Fibroblast of skin of left quadriceps (primary cell): ENCODE measurements at places on chromosomes 12 and 14.
A peak's percentile ranks its signal among the peaks of the same experiment; 100 is the strongest.

DNA sequence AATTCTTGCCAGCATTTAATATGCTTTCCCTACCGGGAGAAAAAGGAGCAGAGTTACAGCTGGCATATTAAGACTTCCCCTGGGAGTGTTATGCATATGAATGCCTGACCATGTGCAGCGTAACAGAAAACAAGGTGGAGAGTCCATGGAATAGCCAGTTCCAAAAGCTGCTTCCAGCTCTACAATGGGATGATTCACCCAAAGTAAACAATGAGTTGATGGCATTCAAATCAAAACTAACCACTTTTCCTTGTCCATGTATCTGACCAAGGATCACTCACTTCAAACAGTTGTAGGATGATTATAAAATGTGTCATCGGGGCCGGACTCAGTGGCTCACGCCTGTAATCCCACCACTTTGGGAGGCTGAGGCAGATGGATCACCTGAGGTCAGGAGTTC is 48.1 kb upstream of the BICDL1 start:
- DNase-seq, result peak; percentile 2

DNA sequence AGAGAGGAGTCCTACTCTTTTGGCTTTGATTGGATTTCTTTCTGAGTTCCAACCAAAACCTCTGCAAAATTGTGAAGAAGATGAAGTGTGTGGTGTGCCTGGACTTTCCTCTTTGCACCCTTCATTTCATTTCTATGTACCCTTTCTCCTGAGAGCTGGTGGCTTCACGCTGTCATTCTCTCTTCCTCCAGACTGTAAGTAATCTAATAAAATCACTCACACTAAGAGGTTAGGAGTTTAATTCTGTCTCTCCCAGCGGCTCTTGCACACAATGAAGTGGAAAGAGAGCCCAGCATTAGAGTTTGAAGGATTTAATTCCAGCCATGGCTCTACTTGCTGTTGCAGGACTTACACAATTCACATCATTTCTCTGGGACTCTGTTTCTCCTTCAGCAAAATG is 37.8 kb upstream of the CRADD start:
- DNase-seq, result no peak

DNA sequence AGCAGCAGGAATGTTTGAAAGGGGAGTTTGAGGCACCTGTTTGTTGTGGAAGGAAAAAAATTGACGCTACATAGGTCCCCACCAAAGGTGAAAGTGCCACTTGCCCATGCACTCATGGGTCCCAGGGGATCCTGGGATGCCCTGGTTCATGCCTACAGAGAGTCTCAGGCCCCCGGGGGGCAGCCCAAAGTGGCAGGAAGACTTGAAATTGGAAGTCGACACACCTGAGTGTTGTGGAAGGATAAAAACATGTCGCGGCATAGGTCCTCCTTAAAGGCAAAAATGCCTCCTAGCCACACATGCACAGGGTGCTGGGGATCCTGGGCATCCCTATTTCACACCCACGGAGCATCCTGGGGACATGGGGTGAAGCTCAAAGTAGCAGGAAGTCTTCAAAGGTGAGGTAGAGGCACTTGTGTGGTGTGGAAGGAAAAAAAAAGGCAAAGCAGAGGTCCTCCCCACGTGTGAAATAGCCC is 576.1 kb downstream of the ALG10 start:
- DNase-seq, result no peak

DNA sequence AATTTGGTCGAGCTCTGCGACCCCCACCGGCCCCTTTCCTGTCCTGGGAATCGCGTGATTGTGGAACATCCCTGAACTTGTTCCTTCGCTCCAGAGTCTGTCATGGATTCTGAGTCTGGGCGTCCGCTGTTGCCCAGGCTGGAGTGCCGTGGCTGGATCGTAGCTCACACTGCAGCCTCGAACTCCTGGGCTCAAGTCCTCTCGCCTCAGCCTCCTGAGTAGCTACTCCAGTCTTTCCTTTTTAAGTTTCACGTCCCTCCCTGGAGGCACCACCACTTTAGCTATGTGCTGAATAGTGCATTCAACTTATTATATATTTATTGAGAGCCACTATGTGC is 698 bp downstream of the ACOT6 start:
- DNase-seq, result no peak

- no peak for DNase-seq
These were observed 541.6 kb downstream of the TMEM121 start for GRCh38 chr14:106067935-106068334.

DNA sequence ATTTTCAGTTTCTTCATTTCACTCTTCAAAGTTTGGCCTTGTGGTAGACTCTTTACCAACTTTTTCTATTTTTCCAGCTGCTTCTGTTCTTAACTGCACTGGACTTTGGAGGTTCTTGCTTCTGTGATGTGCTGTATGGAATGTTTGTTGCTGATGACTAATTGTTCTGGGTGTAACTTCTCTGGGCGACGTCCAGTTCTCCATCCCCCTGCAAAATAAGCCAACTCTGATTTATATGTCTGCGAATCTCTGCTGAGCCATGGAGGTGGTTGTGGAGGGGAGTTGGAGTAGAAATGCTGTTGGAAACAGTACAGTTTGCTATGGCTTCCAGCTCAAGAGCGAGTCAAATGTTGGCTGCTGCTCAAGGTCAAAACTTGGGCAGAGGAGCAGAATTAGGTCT is 113.9 kb upstream of the DYRK2 start:
- peak; percentile 83 for DNase-seq

GRCh38 chr12:107309020-107309419 is 215.7 kb upstream of the CRY1 start:
- DNase-seq, result no peak

GRCh38 chr14:30389134-30389876 is 169.7 kb upstream of the G2E3 start:
- DNase-seq, result no peak

GRCh38 chr14:102445641-102446040 is 63.9 kb downstream of the ANKRD9 start:
- DNase-seq, result no peak

- peak; percentile 16 for DNase-seq
These were observed 22.2 kb upstream of the ABCD4 start for GRCh38 chr14:74324931-74325361.

GRCh38 chr12:91980389-91980821 is 165.2 kb downstream of the BTG1 start:
- no peak for DNase-seq

DNA sequence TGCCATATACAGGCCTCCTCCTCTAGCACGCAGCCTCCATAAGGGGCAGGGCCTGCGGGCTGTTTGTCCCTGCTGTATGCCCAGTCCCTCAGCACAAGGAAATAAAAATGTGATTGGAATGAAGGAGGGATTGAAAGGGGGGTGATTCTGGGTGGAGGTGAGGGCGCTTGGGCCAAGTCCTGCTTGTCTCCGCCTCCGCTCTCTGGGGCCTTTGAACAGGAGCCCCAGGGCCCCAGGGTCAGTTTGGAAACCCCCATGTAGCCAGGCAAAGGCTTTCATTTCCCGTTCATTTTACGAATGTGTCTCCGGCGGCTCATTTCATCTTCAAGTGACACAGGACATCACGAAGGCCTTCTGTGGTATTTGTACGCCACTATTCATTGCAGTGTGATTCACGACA is 4.5 kb upstream of the CACNA2D4 start:
- DNase-seq, result no peak

DNA sequence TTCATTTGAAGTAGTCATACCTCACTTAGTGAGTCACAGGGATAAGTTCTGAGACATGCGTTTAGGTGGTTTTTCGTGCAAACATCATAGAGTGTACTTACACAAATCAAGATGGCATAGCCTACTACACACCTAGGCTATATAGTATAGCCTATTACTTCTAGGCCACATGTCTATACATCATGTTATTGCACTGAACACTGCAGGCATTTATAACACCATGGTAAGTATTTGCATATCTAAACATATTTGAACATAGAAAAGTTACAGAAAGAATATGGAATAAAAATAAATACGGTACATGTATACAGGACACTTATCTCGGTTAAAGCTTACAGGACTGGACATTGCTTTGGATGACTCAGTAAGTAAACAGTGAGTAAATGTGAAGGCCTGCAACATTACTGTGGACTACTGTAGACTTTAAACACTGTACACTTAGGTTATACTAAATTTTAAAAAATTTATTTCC is 670.6 kb downstream of the SLC16A7 start:
- DNase-seq, result no peak

DNA sequence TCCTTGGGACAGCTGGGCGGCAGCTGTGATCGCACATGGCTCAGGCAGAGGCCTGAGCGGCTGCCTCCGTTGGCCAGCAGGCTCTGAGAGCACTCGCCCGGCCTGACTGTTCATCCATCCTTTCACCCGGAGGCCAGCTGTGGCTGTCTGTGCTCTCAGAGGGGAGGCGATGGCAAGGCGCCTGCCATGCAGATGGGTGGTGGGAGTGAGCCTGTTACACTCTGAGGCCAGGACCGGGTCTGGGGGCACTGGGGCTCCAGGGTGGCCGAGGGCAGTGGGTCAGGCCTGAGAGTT is 292.3 kb downstream of the TMEM121 start:
- DNase-seq, result no peak

GRCh38 chr14:22566845-22567244 is 22.2 kb downstream of the DAD1 start:
- no peak for DNase-seq

- DNase-seq, result no peak
These were observed 379.2 kb upstream of the OR4E1 start for GRCh38 chr14:22052795-22053194.

DNA sequence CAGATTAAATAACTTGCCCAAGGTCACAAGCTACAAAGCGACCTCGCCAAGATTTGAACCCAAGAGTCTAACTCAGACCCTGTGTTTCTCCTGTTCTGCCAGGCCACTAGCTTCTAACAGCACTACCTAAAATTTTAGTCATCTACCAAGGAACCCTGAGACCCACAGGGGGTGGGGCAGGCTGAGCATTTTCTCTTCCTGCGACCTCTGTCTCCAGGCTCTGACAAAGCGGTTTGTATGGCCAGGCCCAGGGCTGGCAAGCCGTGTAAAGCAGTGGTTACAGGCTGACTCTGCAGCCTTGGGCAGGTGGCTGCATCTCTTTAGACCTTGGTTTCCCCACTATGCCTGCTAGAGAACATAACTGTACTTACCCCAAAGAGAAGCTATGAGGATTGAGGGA is 5.3 kb downstream of the VDR start:
- no peak for DNase-seq

GRCh38 chr14:52269100-52269499 is 1.6 kb downstream of the PTGDR start:
- no peak for DNase-seq

DNA sequence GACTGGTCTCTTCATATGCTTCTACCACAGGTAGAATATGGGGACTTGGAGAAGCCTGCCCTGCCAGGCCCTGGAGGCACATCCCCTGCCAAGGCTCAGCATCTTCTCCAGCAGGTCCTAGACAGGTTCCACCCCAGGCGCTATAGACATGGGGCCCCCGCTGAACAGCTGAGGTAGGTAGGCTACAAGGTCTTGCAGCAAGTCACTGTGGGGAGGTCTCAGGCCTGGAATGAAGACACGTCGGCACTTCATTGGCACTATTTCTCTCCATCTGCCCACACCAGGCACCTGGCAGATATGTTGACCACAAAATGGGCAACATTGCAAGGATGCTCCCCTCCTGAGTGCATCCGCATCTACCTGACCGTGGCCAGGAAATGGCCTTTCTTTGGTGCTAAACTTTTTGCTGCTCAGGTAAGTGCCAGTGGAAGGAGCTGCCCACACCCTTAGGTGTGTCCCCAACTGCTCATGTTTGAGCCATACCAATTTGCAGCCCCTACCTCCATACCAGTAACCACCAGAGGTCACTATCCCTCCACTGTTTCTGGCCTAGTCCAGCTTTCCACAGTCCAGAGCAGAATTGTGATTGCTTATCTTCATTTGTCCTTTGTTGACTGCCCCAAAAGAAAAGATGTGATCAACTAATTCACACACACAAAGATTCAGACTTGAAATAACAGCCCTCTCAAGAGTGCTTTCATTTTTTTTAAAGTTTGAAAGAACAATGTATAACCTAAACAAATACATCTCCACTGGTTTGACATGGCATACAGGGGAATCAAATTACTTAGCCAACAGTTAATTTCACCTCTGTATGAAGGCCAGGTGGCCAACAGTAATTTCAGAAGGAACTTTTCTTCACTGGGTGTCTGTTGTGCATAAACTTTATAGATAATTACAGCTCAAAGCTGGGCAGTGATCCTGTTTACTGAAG is 16.1 kb downstream of the PIGH start:
- no peak for DNase-seq

- no peak for DNase-seq
These were observed 99.8 kb upstream of the SEL1L start for GRCh38 chr14:81633496-81633895.

DNA sequence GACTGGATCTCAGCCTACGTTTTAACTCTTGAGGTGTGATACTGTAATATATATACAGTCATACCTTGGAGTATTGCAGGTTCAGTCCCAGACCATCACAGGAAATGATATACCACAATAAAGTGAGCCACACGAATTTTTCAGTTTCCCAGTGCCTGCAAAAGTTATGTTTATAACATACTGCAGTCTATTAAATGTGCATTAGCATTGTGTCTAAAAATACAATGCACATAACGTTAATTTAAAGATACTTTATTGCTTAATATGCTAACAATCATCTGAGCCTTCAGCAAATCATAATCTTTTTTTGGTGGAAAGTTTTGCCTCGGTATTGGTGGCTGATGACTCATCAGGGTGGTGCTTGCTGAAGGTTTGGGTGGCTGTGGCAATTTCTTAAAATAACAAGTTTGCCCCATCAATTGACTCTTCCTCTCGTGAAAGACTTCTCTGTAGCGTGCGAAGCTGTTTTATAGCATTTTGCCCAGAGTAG is 18.9 kb downstream of the PYROXD1 start:
- no peak for DNase-seq

DNA sequence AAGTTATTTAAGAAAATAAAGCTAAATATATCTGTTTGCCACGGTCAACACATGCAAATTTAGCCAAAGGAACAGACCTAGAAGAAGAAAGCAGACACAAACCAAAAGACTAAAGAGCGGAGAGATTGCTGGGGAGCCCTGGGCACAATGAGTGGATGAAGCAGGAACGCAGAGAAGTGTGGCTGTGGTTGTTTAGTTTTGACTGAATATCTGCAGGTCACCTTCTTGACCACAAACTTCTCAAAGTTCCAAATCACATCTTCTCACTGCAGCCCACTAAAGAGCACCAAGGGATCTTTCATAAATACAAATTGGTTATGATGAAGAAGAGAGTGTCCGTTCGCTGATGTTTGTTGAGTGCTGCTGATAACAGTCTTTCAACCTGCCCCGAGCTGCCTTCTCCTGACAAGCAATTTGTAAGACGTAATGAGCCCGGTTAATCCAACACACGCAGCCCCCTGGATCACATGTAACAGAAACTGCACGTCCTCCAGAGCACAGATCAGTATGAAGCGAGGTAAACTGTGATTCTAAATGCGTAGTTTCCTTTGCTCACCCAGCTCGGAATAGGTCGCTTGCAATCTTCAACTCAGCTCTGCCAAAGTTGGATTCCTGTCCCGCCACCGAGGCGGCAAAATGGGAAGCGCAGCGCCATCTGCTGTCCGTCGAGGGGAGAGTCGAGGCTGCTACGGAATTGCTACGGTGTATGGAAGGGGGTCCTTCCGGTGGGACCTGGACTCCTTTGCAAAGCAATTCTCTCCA is 120.8 kb downstream of the GXYLT1 start:
- peak; percentile 46 for DNase-seq
